K562 (cell line): ENCODE measurements at places on chromosomes 2 and 18. TPM values are rescaled to one million over a fixed set of nuclear protein-coding genes. Genes with fewer than 3 reads are reported as not detected.

Gene TTN
- total RNA-seq = 0.07 and 0.20 TPM in 2 replicates

Gene CDK15
- not detected in 2 replicates for total RNA-seq

Gene DSG1
- 0.09 and 0.13 TPM in 2 replicates for total RNA-seq

Gene SLC11A1
- 1.2 and 1.6 TPM in 2 replicates for total RNA-seq

Gene RAX
- not detected in 2 replicates for total RNA-seq
